Dorsolateral prefrontal cortex (tissue), 122 donors: ENCODE measurements at places on chromosomes 7 and 10. TPM values are rescaled to one million over a fixed set of nuclear protein-coding genes. Genes with fewer than 3 reads are reported as not detected.
A peak's percentile ranks its signal among the peaks of the same experiment; 100 is the strongest.

DNA sequence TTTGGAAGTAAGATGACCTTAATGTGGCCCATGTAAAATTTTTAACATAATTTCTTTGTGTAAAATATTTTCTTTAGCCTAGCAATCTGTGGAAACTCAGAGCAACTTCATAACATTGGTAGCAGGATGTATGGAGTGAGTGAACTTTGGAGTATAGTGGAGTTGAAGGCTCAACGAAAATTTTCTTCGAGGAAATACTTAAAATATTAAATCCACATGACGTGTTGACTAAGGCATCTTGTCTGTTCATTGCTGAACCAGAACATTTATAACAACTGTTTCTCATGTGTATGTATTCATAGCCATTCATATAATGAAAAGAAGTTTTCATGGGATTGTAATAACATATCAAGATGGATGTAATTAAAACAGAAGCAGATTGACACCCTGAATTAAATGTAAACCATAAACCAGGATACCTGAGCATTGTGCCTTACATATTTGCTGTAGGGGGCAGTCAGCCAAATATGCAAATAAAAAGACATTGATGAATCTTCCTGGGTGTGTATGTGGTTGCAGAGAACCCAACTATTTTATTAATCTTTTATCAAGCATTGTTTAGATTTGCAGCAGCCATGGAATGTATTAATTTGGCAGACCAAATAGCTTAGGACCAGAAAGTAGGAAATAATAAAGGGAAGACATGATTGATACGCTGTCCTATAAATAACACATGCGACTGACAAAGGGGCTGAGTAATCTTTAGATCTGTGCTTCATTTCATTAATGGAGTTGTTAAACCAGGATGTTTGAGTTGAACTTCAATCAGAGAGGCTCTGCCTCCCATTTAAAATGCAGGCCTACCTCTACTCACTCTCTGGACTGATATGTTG lies 11.5 kb downstream of the AUTS2 start:
- DNase-seq, result no peak

DNA sequence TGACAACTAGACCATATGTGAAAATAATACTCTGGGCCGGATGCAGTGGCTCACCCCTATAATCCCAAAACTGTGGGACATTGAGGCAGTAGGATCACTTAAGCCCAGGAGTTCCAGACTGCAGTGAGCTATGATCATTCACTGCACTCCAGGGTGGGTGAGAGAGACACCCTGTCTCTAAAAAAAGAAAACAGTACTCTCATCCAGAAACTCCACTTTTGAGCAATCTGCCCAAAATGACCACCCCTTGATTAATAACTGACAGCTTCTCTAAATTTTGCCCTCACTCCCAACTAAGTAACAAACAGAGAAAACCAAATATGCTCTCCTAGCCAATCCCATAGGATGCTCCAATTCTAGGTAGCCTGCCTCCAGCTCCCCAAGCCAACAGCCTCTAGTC lies 62.5 kb upstream of the AKR1E2 start:
- no peak for DNase-seq

GRCh38 chr10:68333440-68334431 lies 1.0 kb upstream of the PBLD start:
- no peak for DNase-seq

DNA sequence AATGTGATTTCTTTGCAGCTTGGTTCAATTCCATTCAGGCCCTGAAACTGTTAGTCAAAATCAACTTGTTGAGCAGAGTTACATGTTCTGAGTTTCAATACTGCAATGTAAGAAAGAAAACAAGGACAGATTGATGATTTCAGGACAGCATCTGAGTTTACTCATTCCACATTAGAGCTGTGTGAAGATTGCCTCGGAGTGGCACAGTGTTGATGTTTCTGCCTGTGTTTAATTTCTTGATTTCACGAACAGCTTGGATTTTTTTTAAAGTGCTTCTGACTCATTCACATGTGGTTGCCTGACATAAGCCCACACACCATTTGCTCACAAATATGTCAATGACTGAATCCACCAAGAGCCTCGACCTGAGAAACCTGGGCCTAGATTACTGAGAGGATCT lies 101.2 kb upstream of the PARD3 start:
- peak; percentile 43 for DNase-seq

DNA sequence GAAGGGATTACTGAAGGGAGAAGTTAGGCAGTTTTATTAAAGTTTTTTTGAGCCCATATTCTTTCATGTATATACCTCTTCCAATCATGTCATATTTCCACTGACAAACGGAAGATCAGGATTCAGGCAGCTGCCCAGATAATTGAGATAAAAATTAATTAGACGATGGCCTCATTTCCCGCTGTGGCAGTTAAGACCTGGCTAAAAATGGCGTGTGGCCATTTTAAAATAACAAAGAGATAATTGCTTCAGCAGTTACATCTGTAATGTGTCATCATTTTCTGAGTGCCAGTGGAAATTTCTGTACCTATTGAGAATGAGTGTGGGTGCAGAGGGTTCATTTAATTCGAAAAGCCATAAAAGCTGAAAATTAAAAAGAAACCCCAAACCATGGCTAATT lies 215.1 kb downstream of the STK31 start:
- no peak for DNase-seq

DNA sequence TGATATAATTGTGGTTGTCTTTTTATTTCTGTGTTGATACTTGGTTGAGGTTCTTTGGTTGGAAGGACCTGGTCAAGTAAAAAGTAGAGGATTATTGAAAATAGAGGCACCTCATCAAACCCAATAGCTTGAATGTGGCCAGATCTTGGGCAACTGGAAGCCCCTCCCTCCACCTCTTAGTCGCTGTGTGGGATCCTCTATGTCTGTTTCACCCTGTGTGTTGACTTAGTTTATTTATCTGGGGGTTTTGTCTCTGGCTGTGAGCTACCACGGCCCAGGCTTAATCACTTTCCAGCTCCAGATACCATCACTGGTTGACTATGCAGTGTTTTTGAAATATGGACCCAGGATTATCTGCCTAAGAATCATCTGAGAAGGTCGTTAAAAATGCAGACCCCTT lies 58.3 kb downstream of the AP3M1 start:
- no peak for DNase-seq

GRCh38 chr7:80466636-80467035 lies 45.2 kb downstream of the GNAT3 start:
- DNase-seq, result no peak

DNA sequence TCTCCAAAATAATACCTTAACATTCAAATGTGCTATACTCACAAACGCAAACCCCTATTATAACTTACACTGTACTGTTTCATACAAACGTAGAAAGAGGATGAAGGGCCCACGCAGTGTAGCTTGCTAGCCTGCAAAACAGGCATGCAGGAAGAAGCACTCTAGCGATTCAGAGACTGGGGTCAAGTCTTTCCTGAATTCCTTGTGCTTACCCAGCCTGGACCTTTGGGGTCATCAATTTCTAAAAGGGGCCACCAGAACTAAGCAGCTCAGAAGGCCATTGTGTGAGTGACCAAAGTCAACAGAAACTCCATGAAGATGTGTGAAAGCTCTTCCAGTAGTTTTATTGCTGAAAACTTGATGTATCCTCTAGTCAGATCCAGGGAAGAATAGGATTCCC lies 111.9 kb downstream of the SVIL start:
- DNase-seq, result no peak

DNA sequence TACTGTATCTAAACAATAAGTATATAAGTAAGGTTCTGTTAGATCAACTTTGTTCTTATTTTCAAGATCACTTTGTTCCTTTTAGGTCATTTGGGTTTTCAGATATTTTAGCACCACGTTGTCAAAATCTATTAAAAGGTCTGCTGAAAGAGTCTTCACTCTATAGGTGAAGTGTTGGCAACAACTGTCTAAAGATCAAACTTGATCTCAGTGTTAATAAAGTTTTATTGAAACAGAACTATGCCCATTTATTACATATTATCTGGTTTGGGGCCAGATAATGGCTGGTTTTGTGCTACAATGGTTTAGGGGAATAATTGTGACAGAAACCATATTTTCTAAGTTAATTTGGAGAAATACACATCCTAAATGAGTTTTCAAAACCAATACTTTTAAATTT lies 478.9 kb upstream of the GRM3 start:
- DNase-seq, result no peak

DNA sequence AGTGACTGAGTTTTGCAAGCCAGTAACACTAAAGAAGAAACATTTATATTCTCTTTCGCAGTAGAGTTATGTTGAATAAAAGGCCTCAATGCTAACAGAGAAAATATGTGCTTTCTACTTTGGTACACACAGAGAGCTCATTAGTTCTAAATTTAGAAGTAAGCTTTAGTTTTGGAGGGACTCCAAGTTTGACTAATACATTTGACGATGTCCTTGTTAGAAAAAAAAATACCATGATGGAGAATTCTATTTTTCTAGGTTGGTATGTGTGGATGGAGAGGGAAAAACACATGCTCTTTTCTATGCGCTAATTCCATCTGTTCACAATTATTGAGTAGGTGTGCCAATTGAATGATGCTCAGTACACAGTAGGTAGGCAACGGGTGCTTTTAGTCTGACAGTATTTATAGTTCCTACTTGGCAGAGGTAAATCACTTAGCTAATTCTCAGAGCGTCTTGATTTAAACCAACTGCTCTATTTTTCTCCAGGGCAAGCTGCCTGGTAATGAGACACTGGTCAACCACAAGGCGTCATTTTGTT lies 327.2 kb upstream of the AKR1E2 start:
- DNase-seq, result no peak

DNA sequence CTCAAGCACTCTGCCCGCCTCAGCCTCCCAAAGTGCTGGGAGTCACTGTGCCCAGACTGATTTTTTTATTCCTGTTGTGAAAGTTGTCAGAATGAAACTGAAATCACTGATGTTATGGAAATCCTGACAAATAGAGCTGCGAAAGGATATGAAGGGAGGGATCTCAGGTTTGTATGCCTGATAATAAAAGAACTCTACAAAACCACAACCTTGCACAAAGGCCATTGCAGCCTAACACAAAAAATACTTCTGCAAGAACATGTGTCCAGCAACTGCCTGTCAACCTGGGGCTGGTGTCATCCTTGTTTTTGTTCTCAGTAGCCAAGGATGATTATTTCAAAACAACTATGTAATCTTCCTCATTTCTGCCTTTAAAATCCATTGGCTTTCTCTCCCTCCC lies 126.1 kb downstream of the NEBL start:
- DNase-seq, result no peak

DNA sequence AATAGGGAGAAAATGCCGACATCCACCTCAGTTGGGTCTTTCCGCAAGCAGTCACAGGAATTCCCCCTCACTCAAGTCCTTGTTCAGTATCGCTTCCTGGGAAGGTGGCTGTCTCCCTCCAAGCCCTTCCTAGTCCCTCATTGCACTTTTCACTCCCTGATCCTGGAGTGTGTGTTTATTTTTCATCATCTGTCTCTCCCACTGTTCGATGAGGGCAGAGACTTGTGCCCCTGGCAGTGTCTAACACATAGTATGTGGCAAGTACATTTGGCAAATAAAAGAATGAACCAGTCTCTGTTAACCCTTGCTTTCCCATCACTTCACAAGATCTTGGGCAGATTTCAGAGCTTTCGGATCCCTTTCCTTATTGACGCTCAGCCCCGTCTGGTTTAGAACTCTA lies 24.0 kb upstream of the CACUL1 start:
- no peak for DNase-seq

GRCh38 chr7:116715077-116715476 lies 43.1 kb downstream of the MET start:
- DNase-seq, result no peak

DNA sequence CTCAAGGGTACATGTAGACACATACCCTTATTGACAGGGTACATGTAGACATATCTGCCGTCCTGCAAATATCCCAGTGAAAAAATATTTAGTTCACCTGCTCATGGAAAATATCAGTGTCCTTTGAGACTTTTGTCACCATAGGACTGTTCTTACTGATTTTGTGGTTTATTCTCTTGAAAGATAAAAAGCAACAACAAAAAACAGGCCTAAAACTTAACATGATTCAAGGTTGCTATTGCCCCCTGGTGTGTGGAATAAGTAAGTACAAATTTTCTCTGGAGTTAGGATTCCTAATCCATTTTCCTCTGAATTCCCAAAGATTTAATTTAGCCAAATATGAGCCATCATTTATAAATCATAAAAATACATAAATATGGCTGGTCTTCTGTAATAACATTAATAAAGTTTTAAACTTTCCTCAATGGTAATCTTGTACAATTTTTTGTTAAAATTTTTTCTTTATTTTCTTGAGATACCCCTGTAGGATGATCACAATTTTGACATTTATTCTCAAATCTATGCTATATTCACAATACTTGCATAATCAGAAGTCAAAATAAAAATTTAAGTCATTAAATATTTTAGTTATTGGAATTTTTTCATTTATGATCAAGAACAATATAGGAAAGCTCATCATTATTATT lies 741.4 kb upstream of the POT1 start:
- DNase-seq, result no peak

The SHH gene
- 4.6 TPM for total RNA-seq

DNA sequence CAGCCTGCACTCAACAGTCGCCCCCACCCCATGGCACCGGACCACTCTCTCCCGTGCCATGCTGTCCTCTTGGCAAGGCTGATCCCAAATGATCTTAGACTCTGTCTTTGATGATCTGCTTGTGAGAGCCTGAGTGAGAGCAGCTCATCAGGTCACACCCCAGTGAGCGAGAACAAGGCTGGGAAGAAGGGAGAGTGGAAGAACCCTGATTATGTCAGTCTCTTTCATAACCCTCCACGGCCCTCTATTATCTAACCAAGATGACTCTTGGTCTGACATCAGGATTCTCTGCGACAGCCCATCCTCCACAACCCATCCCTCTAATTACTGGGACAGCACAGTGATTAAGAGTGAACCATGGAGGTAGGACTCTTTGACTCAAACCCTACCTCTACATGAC lies 53.1 kb upstream of the C7orf33 start:
- DNase-seq, result no peak

DNA sequence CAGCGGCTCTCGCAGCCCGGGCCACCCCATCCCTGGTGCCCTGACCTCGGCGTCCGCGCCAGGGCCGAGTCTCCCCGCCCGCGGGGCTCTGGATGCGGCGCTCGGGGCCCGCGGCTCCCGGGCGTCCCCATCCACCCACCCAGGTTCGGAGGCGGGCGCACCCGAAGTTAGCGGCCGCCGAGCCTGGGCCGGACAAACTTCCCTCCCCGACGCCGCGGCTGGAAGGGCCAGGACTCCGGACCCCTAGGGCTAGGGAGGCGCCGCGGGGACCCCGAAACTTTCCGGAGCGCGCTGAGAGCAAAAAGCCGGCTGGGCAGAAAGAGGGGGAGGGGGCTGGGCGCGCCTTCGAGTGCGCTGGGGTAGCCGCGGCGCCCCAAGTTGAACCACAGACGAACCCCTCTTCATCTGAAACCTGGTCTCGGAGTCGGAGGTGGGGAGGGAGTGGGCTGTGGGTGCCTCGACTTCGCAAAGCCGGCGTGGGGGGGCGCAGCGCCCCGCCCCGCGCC lies 3.7 kb upstream of the ELFN1 start:
- DNase-seq, result peak; percentile 40

GRCh38 chr10:102630663-102631062 lies 13.6 kb upstream of the TRIM8 start:
- no peak for DNase-seq

GRCh38 chr7:39383136-39383535 lies 183.1 kb upstream of the YAE1 start:
- no peak for DNase-seq

The CALCR gene
- not detected for total RNA-seq
